ENCODE measurements at places on chromosomes 6 and 20.

DNA sequence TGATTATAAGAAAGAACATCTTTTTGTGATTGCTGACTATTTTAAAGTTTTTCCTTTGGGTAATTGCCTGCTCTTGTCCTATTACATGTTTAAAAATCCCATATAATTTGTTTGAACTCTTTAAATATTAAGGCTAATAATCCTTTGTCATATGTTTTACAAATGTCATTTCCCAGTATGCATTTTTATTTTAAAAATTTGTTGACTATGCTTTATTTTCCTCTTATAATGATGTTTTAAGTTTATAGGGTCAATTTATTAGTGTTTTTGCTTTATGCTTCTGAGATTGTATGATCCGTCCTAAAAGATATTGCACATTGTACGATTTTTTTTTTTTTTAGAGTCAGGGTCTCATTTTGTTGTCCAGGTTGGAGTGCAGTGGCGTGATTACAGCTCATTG lies 297.2 kb downstream of the RNF144B start:
- DNase-seq, result no peak

DNA sequence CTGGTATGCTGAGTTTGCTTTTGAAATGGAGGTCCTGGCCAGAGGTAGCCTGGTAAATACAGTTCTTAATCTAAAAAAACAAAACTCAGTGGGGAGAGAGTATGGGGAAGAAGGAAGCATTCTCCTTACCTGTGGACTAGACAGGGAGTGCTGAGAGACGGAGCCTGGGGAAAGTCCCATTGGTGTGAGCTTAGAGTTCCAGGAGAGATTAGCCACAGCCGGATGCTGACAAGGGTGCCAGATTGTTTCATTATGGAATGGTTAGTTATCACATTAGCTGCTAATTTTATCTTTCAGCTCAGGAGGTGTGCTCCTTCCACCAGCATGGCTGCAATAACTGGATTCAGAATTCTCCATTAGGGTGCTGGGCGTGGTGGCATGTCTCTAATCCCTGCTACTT lies 75.9 kb downstream of the RREB1 start:
- DNase-seq, result no peak

GRCh38 chr6:31689249-31690110 lies 8.6 kb upstream of the LY6G5C start:
- no peak for DNase-seq

DNA sequence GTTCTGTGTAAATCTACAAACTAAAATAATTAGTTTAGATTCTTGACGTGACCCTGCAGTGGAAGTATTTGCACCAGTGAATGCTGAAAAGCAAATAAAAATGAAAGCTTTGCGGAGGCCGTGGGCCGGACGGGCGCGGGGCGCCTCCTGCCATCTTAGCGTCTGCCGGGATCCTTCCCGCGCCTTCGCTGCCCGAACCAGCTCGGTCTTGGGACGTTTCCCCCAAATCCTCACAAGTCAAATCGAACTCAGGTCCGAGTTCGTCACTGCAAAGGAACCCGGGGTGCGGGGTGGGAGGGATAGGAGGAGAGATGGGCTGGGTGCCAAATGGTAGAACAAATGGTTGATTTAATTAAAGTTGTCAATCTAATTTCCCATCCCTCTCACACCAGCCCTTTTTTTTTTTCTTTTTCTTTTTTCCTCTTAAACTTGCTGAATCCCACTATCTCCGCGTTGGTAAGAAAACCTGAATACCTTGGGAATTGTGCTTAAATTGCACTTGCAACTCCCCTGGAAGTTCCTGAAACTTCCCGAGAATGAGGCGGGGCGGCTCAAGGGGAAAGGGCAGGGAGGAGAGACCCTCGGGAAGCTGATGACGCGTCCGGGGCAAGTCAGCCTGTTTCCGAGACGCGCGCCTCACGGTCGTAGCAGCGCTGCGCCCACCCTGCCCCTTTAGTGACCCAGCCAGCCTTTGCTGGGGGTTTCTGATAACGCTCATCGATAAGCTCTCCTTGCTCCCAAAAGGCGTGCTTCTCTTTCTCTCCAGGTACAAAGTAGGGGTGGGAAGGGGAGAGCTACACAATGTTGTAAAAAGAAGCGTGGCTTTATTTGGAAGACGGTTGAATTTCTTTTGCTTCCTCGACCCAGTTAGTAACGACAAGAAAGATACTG lies 1.8 kb downstream of the GJA1 start:
- peak; percentile 13 for DNase-seq

DNA sequence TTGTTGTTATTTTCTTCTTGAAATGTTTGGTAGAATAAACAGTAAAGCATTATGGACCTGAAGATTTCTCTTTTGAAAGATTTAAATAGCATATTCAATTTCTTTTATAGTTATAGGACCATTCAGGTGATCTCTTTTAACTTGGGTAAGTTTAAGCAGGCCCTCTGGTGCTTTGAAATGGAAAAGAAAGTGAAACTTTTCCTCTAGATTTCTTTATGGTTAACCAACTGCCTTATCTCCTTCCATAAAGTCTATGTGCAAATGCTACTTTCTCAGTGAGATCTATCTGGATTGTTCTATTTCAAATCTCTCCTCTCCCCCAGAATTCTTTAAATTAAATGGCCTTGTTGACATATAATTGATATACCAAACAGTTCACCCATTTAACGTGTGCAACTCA lies 54.0 kb downstream of the PHACTR2 start:
- DNase-seq, result no peak

DNA sequence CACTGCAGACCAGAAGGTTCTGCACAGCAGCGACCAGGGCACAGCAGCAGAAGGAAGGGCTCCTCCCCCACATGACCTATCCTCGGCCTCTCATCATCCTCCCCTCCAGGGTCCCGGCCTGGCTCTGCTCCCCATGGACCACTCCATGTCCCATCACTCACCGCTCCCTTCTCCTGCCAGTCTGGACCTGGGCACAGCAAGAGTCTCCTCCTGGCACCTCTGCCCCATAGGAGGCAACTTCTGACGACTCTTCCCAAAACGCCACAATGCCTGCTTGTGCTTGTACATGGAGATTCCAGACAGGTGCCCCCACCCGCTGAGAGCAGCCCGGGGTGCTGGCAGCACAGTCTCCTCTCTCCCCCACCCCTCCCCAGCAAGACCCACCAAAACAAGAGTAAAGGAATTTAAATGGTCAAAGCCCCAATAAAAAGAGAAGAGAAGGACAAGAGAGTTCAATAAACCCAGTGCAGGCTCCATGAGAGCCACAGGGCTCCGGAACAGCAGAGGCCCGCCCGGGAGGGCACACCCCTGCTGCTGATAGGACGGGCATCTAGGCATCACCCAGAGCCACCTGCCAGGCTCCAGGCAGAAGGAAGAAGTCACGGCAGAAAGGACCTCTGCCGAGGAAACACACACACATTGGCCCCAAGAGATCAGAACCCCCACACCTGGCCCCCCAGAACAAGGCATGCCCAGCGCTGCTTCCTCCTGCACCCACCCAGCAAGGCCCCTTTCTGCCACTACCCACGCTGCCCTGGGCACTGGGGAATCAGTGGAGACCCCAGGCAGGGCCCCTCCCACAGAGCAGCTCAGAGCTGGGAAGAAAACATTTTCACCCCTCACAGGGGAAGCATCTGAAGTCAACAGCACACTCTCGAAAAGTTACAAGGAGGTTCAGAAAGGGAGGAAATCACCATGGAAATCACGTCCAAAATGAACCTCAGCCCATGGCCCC lies 15.2 kb downstream of the TAF4 start:
- no peak for DNase-seq

GRCh38 chr20:50554694-50555579 lies 44.8 kb downstream of the PTPN1 start:
- DNase-seq, result no peak

- DNase-seq, result no peak
Observed at GRCh38 chr20:11905460-11906179, 12.1 kb upstream of the BTBD3 start.

- DNase-seq, result no peak
Observed at GRCh38 chr20:21713901-21714296, 8.4 kb downstream of the PAX1 start.

- no peak for DNase-seq
Observed at GRCh38 chr6:11722805-11723631, 55.6 kb downstream of the ADTRP start.

DNA sequence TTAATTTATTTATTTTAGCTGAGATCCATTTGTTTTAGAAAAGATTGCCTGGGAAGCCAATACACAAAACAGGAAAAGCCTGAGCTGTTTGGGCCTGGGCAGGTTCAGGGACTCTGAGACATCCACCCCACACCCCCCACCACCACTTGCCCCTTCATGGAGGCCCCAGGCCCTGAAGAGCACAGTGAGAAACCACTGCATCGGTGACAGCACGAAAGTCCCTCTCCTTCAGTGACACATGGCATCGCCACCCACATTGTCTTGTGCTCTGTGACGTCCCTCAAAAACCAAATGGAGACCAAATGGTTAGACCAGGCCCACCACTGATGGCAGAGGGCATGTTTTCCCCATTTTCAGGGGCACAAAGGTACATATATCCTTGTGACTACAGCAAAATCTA lies 106.4 kb downstream of the SYNDIG1 start:
- DNase-seq, result no peak

- no peak for DNase-seq
Observed at GRCh38 chr6:43778131-43778855, 8.3 kb downstream of the VEGFA start.

- no peak for DNase-seq
Observed at GRCh38 chr6:33702345-33702977, 9.0 kb downstream of the UQCC2 start.

DNA sequence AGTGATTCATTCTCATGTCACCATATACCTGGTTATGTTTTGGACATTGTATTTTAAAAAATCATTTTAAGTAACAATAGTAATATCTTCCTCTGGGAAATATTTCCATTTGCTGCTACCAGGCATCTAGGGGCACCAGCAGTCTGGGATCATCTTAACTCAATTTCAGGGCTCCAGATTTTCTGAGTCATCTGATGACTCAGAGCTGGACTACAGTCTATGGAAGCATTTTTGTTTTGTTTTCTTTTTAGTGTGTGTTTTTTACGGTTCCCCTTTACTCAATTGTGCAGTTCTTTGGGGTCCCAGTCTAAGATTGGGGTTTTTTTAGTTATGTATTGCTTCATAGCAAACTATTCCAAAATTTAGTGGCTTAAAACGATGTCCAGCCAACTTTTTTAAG lies 5.7 kb upstream of the FKBP5 start:
- no peak for DNase-seq

GRCh38 chr6:115750946-115751345 lies 309.7 kb downstream of the FRK start:
- DNase-seq, result no peak

GRCh38 chr6:56043076-56043475 lies 167.7 kb upstream of the BMP5 start:
- no peak for DNase-seq

DNA sequence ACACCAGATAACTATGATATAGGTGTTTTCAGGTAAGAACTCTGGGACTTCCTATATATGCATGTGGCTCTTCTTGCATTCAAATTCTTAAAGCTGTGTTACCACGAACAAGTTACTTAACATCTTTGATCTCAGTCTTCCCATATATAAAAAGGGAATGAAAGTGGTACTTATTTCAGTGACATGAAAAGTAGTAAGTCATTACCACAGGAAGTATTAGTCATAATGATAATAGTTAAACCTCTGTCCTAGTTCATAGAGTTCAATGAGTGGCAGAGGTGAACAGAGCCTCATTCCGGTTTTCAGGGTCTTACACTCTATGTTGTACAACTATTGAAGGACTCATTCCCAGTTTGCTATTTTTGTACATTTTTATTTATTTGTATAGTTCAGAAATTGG lies 237.0 kb downstream of the NKAIN2 start:
- DNase-seq, result no peak

DNA sequence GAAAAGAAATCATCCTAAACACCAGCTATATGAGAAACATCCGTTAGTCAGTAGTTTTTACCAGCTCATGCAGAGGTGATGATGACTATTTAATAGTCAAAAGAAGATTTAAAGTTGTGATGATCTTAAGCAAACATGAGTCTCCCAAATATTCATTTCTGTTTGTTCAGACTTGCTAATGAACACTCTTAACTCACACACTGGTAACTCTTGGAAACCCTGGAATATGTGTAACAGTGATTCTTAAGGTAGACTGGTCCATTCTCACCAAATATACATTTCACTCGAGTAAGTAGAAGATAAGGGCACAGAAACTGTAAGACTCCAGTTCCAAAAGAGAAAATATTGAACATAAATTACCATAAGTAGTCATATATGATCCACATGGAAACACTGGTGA lies 29.1 kb downstream of the RSPO3 start:
- no peak for DNase-seq

DNA sequence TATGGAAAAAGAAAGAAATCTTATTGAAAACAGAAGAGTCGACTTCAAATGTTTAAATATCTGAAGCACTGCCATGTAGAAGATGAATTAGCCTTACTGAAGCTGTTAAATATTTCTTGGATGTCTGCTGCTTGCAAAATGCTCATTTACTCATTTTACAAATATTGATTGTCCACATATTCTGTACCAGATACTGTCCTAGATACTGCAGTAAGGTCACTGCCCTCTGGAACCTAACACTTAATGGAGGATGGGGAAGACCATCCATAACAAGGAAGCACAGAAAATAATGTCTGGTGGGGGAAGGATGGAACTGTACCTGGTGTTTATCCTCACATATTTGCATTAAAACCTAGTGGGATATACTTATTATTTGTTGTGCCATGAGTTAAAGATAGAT lies 99.0 kb downstream of the RCAN2 start:
- DNase-seq, result no peak

DNA sequence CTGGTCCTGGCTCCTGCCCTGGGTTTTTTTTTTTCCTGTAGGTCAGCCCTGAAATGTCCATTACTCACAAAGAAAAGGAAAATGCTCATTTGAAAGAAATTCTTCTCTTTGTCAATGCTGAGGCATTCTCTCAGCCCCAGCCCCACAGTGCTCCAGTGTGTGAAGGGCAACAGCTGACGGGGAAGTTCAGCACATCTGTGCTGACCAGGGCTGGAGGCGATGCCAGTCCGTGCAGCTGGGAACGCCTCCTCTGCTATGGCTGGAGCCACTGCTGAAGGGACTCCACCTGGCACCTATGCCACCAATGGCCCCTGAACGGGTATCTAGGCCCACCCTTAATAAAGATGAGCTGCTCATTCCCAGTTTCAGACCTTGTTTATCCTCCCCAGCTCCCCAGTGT lies 71.9 kb upstream of the SLCO4A1 start:
- DNase-seq, result no peak

DNA sequence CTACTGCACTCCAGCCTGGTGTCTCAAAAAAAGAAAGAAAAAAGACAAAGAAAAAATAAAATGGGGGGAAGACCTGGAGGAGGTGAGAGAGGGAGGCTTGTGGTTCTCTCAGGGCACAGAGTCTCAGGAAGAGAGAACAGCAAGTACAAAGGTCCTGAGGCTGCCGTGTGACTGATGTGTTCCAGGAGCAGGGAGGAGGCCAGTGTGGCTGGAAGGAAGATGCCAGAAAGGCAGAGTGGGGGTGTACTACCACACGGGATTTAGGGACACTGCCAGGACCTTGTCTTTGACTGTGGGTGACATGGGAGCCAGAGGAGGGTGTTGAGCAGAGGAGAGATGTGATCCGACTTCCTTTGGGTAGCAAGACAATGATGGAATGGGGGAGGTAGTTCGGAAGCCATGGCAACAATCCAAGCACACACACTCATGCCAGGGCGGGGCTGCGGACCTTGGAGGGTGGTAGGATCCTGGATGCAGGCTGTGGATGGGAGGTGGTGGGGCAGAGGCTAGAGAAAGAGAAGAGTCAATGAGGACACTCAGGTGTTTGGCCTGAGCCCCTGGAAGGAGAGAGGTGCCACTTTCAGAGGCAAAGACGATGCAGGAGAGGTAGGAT lies 136.4 kb upstream of the PTPN1 start:
- no peak for DNase-seq
